ENCODE measurements at places on chromosomes 1 and 21.

DNA sequence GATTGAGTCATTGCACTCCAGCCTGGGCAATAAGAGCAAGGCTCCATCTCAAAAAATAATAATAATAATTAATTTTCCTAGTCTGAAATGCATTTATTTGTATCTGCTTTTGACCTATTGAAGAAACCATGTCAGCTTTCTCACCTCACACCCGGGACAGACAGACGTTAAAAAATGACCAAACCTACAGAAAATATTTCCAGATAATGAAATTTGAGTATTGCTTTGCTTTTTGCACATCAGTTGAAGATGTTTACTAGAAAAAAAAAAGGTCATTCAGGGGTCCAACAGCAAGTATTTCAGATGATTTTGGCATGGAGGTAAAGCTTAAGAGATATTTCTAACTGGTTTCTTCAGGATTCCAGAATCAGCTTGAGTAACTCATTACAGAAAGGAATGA is at the start of gene OR6K6:
Gene OR6K6 (plus strand): TSS at position 301 of the 400 bp plus-strand sequence. CDS start 168 bp downstream, outside the sequence.
- DNase-seq: no peak

DNA sequence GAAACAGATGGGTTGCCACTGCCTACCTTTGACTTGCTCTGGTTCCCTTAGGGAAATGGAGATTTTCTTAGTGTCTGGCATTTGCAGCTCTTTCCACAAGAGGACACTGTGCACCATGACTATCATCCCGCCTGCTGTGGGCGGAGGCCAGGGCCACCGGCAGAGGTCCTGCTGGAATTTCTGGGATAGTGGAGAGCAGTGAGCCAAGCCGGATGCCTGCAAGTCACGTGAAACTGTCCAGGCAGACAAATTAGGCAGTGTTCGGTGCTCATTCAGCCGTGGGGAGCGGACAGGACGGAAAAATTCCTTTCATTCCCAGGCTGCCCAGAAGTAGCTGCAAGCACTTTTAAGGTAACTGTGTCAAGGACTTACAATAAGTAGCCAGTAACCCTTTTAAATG is 43.4 kb downstream of the IGSF5 start:
- no peak for DNase-seq

GRCh38 chr1:87842156-87842555 is 513.5 kb downstream of the LMO4 start:
- DNase-seq: no peak

GRCh38 chr1:96487394-96487793 is 234.2 kb upstream of the PTBP2 start:
- DNase-seq: no peak

GRCh38 chr1:106937104-106937503 is 119.4 kb upstream of the PRMT6 start:
- DNase-seq: no peak

Data from stimulated activated CD4-positive, alpha-beta T cell treated with anti-CD3 and anti-CD28 coated beads, Interleukin-2, amount 100 ng/mL, for 24 hours (primary cell).